ENCODE measurements at places on chromosomes 2 and 18.
A peak's percentile ranks its signal among the peaks of the same experiment; 100 is the strongest.

DNA sequence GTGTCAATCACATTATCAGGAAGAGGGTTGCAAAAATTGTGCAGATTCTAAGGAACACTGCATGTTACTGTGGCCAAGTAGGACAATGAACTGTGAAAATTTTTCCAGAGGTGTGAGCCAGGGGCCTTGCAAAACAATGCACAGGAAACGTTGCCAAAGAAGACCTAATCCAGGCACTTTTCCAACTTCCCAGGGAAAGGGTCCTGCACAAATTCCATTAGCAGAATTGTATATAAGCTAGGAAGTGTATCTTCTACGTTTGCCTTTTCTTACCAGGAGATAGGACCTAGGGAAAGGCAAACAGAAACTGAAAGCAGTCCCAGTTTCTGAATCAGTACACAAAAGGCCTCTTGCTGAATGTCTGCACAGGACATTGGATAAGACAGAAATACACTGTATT lies 1888.3 kb upstream of the CELF4 start:
- no peak for DNase-seq

- no peak for DNase-seq
These were observed 337.5 kb upstream of the NT5C1B start for GRCh38 chr2:18926631-18927524.

- DNase-seq = no peak
These were observed 147.0 kb upstream of the ALPP start for GRCh38 chr2:232231554-232231953.

DNA sequence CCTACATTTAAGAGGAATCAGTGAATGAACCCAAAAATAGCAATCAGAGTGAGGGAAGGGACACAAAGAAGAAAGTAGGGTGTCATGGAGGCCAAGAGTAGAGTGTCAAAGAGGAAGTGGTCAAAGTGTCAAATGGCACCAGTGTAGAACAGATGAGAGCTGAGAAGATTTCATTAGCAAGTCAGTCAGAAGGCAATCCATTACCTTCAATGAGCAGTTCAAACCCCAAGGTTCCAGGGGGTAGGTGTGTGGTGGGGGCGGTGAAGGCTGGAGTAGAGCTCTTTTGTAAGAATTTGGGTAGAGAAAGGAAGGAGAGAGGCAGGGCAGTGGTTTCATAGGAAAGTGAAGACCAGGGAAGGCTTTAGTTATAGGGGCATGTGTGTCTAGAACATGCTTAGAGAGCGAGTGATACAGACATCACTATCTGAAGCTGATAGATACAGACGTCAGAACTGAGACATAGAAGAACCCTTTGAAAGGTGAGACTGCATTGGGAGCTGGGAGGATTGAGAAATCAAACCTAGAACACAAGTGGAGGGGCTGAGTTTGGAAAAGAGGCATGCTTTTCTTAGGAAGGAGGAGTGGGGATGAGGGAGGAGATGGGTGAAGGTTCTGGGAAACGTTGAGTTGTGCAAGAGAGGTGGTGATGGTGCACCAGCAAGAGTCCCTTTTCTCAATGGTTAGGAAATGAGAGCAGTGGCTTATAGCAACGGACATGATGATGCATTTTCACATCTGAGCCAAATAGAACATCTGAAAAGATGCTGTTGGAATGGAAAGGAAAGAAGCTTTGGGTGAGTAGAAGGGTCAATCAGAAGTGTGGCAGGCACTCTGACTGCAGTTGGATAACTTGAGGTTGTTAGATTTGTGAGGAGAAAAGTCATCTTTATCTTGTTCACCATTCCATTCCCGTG lies 48.9 kb upstream of the IL1RL1 start:
- DNase-seq = no peak

- no peak for DNase-seq
These were observed 222.0 kb downstream of the KLHL29 start for GRCh38 chr2:23606968-23607367.

DNA sequence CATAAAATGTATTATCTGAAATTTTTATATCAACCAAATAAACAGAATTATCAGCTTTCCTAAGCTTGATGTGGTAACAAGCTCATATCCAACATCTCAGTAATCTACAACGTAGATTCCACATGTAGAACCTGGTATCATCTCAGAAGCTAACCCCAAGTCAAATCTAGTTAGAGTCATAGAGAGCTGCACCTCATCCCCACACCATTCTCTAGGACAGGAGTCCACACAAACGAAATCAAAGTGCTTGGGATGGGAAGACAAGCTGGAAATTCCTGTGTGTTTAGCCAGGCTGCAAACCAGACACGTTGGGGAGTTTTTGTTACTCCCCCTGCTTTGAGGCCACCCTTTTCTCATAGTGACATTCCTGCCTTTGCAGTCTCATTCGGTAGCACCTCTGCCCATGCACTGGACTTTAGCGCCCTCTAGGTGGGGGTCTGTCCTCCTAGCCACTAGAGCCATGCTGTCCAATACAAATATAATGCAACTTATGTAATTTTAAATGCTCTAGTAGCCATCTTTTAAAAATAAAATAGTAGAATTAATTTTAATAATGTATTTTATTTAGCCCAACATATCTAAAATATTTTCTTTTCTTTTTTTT lies 28.1 kb upstream of the SATB2 start:
- DNase-seq = peak; percentile 61

- no peak for DNase-seq
These were observed 90.2 kb upstream of the ODC1 start for GRCh38 chr2:10538224-10538894.

DNA sequence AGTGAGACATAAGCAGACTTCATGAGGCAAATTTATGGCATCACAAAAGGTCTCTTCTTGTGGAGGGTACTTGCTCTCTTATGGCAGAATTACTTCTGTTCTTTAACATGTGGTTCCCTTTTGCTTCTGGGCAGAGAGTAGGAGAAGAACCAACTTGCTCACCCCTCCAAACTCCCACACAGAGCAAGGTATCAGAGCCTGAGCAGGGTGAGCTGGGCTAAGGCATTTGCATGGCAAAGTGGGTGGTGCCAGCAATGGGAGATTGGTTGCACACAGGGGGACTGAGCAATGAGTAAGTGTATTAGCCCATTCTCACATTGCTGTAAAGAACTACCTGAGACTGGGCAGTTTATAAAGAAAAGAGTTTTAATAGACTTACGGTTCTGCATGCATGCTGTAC lies 64.2 kb upstream of the ITGB6 start:
- no peak for DNase-seq

DNA sequence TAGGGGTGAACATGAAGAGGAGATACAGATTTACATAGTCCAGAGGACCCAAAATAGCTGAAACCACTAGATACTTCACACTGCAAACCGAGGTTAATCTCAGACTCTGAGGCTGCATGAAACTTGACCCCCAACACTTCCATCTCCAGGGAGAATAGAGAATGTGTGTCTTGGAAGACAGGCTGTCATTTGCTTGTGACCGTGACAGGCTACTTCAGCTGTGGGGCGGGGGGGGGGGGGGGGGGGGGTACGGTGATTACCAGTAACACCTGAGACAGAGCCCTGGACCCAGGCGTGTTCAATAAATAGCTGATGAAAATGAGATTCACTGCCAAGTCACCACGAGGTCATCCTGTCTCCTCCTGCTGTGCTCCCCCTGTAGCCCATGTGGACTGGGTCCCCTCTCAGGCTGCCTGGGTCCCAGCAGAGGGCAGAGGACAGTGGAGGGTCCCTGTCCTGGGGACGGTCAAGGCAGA lies 5.7 kb upstream of the KLHL29 start:
- DNase-seq = no peak

GRCh38 chr2:26438926-26439325 lies 37.2 kb downstream of the DRC1 start:
- no peak for DNase-seq

DNA sequence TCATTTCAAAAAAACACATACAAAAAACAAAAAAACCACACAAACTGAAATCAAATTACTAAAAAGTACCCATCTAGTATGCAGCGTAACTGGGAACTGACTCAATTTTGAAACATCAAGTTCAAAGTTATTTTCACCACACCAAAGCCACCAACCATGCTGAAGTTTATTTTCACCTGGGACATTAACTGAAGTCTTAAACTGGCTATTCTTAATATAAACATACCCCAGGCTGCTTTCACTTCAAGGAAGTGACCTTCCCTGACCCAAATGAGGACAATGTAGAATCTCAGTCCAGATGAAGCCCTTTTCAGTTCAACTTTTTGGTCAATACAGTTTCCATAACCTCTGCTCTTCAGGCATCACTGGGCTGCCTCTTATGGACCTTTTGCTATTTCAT lies 84.6 kb downstream of the PIGN start:
- no peak for DNase-seq

DNA sequence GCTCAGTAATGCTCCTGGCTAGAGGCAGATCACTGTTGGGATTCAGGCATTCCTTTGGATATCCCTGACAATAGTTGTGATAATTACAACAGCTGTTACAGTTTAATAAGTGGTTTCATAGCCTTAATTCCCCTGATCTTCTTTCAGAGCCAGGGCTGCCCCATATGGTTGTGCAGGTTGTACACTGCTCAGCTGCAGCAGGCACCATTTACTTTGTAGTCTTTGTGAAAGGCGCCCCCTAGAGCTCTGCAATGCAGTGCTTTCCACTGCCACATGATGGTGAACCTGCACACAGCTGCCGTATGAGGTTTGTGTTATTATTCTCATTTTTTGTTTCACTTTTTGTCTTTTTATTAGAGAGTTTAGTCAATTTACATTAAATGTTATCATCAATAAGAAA lies 239.1 kb downstream of the KCNS3 start:
- DNase-seq = no peak

DNA sequence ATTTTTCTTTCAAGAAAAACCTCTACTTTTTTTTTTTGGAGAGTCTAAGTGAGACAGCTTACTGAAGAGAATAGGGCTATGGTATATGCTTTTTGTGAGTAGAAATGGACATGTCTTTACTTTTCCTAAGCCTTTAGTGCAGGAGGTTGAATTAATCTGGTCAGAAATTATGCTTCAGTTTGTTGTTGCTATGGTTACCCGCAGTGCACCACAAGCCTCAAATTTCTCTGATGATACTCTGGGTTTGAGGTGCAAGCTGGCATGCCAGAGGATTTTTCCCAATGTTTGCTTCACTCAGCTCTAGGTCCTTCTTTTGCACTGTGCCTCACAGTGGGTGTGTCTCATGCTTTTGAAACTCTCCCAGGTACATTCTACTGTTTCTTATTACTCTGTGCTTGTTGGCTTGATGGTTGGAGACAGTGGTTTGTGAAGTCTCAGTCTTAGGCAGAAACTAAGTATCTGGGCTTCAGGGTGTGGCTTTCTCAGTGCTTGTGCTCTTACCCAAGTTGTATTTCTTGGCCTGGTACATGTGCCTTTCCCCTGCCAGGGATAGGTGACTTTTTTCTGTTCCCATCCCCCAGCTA lies 278.3 kb downstream of the RBM43 start:
- DNase-seq = no peak

DNA sequence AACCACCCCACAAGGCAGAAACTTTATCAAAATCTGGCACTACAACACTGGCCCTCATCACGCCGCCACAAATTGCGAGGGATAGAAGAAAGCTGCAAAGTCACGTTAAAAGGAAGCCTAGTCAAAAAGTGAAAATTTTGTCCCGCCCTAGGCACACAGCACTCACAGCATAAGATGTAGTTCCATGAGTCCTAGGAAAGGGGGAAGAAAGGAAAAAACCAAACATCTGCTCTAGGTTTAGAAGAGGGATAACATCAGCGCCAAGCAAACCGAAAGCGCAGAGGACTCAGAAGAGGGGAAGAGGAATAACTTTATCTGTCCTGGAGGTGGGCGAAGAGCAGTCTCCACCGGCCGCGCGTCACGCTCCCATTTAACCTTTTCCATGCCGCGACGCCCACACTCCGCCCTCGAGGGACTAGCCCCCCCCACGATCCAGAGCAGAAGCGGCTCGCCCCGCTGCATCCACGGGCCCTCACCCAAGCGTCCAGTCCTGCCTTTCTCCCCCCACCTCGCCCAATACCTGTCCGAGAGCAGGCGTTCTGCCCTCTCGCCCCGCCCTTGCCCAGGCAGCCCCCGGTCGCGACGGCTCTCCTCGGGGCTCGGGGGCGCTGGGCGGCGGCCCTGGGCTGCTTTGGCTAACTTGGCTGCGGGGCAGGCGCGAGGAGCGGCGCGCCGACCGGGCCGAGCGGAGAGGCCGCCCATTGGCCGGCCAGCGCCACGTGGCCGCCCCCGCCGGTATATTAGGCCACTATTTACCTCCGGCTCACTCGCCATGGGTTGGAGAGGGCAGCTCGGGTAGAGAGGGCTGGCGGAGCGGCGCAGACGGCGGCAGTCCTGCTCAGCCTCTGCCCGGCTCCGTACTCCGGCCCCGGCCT lies at the start of gene HOXD1:
Gene HOXD1, plus strand, starts transcription at position 770 of the 875 bp plus-strand sequence. CDS start 134 bp downstream, outside the sequence.
- peak; percentile 42 for DNase-seq

GRCh38 chr18:24913507-24914170 lies 438.3 kb downstream of the ZNF521 start:
- no peak for DNase-seq

DNA sequence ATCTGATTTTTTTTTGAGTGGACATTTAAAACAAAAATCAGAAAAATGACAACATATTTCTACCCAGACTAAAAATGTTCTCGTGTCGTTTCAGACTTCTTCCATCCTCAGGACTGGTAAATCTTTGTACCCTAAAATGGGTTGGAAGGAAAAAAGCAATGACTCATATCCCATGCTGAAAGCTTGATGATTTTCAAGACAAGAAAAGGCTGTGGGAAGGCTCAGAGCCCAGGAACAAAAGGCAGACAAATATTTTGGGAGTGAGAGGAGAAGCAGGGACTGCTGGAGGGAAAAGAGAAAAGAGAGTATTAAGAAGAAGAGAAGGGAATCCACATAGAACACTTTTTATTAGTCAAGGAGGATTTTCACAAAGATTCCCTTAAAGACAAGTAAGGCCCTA lies 77.1 kb upstream of the CTAGE1 start:
- no peak for DNase-seq

GRCh38 chr2:159035790-159036411 lies 67.5 kb downstream of the TANC1 start:
- DNase-seq = peak; percentile 51

DNA sequence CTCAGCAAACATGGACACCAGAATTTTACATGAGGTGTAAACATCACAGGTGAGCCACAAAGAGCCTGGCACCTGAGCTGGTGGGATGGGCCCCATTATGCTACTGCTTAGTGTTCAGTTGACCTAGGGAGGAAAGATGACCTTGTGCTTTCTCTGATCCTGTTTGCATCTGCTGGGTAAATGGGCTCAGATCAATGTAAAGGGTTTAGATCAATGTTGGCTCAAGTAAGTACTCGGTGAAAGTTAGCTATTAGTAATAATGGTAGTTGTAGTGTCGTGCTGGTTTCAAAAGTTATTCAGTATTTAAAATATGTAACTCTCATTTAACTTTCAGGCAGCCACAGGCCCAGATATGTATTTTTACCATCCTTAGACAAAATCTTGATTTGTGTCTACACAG lies 19.8 kb downstream of the ABHD3 start:
- DNase-seq = no peak
